ENCODE measurements at places on chromosomes 1 and 21.

DNA sequence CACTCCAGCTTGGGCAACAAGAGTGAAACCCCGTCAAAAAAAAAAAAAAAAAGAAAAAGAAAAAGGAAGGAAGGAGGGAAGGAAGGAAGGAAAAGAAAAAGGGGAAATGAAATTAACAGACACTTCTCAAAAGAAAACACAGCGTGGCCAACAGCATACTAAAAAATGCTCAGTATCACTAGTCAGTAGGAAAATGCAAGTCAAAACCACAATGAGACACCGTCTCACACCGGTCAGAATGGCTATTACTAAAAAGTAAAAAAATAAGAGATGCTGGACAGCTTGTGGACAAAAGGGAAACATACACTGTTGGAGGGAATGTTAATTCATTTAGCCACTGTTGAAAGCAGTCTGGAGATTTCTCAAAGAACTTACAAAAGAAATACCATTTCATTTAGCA lies 369.5 kb upstream of the BRINP3 start:
- DNase-seq = no peak

- DNase-seq = no peak
These were observed 18.8 kb upstream of the ECE1 start for GRCh38 chr1:21308847-21309652.

DNA sequence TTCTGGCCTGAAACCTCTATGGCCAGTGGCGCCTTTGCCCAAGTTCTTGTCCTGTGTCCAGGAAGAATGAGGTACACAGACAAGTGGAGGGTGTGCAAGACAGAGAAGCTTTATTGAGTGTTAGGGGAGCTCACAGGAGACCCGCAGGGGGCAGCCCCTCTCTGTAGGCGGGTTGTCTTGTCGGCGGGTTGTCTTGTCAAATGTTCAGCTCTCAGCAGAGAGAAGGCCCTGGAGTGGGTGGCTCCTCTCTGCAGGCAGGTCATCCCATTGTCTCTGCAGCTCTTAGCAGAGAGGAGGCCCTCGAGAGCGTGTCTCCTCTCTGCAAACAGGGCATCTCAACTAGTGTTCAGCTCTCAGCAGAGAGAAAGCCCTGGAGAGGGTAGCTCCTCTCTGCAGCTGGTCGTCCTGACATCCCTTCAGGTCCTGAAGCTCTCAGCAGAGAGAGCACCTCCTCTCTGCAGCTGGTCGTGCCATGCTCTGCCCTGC lies 11.0 kb downstream of the COL6A2 start:
- no peak for DNase-seq

DNA sequence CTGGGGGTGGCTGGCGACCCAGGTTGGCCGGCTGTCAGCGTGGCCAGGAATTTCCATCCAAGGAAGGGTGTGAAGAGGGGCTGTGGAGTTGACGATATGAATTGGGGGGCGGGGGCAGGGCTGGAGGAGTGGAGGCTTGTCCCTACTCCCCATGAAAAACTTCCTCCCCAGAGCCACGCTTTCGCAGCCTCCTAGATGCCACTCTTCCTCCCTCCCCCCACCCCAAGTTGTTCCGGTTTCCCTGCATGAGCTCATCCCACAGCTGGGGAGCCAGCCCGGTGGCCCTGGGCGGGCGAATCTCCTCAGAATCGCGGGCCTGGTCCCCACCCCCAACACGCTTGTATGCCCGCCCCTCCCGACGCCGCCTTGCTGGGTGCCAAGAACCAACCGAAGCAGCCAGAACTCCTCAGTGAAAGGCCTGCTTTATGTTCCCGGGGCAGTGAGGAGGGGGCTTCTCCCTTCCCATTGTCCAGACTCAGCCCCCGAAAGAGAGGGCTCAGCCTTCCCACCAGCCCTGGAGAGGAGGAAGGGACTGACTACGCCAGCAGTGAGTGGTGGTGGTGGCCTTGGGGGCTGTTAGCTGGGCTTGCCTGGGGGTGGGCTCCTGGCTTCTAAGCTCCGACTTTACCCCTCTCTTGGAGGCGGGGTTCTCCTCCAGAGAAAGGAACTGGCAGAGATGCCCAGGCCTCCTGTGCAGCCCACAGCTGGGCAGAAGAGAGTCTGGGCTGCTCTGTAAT lies 1.8 kb upstream of the CSMD2 start:
- DNase-seq = no peak

DNA sequence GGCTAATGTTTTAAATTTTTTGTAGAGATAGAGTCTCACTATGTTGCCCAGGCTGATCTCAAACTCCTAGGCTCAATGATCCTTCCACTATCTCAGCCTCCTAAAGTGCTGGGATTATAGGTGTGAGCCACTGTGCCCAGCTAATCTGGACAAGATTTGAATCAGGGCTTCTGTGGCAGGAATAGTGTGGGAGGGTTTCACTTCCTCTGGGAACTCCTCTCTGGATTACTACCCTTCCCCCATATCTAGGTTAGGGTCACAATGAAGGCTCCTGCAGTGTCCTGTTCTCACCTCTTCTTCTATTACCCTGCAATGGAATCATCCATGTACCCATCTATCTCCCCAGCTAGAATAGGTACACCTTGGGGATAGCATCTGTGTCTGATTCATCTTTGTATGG lies 133.6 kb upstream of the RAB4A start:
- DNase-seq = no peak

GRCh38 chr1:20220036-20220435 lies 33.7 kb upstream of the PLA2G2C start:
- no peak for DNase-seq

DNA sequence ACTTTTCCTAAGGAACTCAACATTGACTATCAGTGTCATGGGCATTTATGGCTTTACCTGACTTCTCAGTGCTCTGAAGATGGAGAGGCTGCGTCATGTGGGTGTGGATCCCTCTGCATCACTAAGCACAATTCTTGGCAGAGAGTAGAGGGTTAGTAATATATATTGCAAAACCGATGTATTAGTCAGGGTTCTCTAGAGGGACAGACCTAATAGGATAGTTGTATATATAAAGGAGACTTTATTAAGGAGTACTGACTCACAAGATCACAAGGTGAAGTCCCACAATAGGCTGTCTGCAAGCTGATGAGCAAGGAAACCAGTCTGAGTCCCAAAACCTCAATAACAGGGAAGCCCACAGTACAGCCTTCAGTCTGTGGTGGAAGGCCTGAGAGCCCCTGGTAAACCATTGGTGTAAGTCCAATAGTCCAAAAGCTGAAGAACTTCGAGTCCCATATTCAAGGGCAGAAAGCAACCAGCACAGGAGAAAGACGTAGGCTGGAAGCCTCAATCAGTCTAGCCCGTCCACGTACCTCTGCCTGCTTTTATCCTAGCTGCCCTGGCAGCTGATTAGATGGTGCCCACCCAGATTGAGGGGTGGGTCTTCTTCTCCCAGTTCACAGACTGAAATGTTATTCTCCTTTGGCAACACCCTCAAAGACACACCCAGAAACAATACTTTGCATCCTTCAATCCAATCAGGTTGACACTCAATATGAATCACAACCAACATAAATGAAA lies 159.7 kb upstream of the NRIP1 start:
- no peak for DNase-seq

- DNase-seq = no peak
These were observed 142.9 kb upstream of the WNT4 start for GRCh38 chr1:22285549-22286396.

- peak; percentile 72 for DNase-seq
These were observed 4.1 kb downstream of the CD84 start for GRCh38 chr1:160575112-160575664.

DNA sequence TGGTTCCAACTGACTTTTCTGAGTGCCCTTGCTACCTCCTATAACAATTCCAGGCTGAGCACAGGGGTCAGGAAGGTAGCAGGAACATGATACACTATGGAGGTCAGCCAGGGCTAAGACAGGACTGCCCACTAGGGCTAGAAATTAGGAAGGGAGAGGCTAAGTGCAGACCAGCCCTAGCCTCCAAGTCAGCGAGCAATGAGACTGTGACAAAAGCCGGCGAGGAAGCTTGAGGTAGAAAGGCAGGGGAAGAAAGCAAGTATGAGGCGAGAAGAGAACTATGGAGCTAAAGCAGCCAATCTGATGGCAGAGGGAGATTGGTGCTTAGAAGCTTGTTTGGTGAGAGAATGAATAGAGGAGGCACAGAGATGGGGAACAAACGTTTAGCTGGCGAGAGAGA lies 4.7 kb downstream of the UROD start:
- DNase-seq = no peak

- DNase-seq = no peak
These were observed 218.7 kb downstream of the FMN2 start for GRCh38 chr1:240310226-240310925.

DNA sequence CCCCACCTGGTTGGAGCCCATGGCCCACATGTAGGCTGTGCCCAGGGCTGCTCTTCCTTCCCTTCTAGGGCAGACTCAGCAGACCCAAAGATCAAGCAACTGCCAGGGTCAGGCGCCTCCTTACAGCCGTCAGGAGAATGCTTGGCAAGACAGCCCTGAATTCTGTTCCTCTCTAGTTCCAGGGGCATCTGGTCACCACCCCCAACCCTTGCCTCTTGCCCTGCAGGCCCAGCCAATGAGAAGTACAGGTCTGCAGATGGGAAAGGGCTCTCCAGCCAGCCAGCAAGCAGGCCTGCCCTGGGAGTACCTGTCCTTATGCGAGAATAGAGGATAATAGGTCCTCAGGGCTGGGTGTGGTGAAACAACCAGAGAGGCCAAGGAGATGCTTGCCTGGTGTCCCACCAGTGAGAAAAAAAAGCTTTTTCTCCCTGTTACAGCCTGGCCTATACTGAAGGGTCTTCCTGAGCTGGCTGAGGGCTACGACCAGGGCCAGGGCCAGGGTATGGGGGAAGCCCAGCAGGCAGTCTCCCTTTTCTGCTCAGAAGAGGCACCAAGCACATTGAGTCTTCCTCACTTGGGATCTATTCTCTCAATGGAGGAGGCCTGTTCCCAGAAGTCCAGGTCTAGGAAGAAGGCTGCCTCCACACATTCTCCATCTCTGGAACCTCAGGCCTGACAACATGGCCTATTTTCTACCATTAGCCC lies 31.4 kb downstream of the NAV1 start:
- no peak for DNase-seq

GRCh38 chr21:31030367-31031106 lies 7.7 kb downstream of the KRTAP19-8 start:
- no peak for DNase-seq

DNA sequence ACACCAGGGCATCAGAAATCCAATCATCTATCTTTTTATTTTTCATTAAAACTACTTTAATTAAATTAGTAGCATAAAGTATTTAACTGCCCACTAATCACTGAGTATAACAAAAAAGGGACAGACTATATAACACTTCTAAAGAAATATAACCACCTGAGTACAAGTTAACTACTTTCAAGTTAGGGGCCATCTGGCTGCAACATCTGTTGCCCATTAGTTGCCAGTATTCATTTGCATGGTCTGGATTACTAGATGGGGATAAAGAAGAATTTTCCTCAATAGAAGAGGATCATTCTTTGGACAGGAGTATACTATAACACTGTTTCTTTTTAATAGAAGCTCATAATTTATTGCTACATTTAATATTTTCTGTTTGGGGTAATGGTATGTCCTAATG lies 446.4 kb downstream of the AMY1C start:
- no peak for DNase-seq

DNA sequence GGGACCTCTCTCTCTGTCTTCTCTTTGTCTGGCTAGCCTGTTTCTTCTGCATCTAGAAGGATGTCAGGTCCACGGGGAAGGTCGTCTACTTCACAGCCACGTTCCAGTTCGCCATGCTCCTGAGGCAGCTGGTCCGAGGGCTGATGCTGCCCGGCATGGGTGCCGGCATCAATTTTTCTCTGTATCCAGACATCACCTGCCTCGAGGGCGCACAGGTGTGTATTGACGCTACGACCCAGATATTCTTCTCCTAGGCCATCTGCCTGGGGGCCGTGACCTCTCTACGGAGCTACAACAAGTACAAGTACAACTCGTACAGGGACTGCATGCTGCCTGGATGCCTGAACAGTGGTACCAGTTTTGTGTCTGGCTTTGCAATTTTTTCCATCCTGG lies 841.6 kb upstream of the TMPRSS15 start:
- no peak for DNase-seq

GRCh38 chr1:188715566-188715965 lies 1762.1 kb downstream of the BRINP3 start:
- no peak for DNase-seq

DNA sequence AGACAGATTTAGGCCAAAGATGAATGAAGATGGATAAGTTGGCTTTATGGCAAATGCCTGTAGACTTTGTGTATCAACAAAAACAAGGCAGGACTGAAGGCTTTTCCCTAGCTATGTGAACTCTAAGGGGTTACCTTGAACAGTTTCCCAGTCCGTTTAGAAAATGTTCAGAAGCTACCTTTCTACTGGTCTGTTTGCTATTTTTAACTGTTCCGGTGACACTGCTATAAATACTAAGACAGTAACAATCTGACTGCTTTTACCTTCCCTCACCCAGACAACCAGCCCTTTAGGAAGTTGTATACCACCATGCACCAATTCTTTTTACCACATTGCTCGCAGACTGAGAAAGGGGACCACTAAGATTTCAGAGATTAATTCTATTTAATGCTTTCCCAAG lies 102.2 kb downstream of the PHTF1 start:
- DNase-seq = no peak

DNA sequence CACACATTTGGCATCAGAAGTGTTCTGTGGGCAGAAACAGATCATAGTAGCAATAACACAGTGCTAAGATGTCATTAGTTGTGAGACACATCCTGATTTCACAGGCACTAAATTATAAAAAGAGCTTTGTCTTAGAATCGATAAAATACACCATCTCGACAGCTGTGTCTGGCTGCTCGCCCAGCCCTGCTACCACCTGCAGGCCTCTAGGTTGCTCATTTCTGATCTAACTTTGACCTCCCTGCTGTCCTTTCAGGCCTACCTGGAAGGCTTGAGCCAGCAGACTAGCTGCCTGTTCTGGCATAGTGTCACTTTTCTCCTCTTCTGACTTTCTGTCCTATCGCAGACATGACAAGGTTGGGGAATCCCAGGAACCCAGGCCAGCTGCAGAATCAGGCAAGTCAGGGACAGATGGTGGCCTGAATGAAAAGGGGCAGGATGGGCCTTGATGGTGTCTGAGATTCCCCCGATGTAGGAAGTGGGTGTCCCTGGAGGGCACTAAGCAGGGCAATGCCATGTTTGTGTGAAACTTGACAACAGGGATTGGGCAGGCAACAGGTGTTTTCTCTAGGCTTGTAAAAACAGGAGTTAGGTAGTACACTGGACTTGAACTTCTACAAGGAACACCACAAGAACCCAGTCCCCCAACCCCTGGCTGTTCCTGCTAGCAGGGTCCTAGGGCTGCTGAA lies 66.6 kb upstream of the RHOU start:
- no peak for DNase-seq

GRCh38 chr1:27006683-27007082 lies 6.0 kb downstream of the TENT5B start:
- DNase-seq = no peak

- no peak for DNase-seq
These were observed 435.1 kb downstream of the PRDM2 start for GRCh38 chr1:14135070-14135469.

GRCh38 chr1:2969011-2969844 lies 52.0 kb upstream of the ACTRT2 start:
- DNase-seq = no peak

GRCh38 chr21:43312011-43312410 lies 114.9 kb downstream of the SIK1 start:
- no peak for DNase-seq
